Subcutaneous preadipocyte (primary cell): ENCODE measurements at places on chromosomes 6 and 20. TPM values are rescaled to one million over a fixed set of nuclear protein-coding genes. Genes with fewer than 3 reads are reported as not detected.

MICB gene
- total RNA-seq = 10.7 and 11.1 TPM in 2 replicates

PNLDC1 gene
- total RNA-seq = 0.73 TPM in 1 of 2 replicates, not detected in the other

FAM217A gene
- total RNA-seq = not detected in 2 replicates

LCA5 gene
- 2.9 TPM in 2 replicates for total RNA-seq

PTGIS gene
- 19.0 and 77.9 TPM in 2 replicates for total RNA-seq

FAM110A gene
- total RNA-seq = 2.6 and 3.3 TPM in 2 replicates

ELOVL2 gene
- total RNA-seq = under 0.01 and 0.39 TPM in 2 replicates
